Activated naive CD4-positive, alpha-beta T cell treated with Interleukin-2 at 50 U/mL for 16 hours (primary cell): ENCODE measurements at places on chromosomes 12 and 14.
A peak's percentile ranks its signal among the peaks of the same experiment; 100 is the strongest.

DNA sequence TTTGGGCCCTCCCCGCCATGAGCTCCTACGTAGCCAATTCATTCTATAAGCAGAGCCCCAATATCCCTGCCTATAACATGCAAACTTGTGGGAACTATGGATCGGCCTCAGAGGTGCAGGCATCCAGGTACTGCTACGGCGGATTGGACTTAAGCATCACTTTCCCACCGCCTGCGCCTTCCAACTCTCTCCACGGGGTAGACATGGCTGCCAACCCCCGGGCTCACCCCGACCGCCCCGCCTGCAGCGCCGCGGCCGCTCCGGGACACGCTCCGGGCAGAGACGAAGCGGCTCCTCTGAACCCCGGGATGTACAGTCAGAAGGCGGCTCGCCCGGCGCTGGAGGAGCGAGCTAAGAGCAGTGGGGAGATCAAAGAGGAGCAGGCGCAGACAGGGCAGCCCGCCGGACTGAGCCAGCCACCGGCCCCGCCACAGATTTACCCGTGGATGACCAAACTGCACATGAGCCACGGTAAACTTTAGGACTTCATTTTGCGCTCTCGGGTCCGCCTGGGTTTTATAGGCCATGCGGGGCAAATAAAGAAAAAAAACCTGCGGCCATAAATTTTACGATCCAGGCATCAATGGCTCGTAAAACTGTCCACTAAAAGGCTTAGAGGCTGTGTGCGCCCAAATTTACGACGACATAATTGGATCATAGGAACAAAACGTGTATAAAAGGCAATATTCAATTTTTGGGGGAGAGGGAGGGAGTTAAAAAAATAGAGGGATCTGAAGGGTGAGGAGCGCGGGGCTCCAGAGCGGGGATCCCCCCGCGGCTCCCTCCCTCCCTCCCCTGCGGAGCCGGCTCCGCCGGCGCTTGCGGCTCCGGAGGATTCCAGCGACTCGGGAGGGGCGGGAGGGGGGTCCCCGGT lies 493 bp downstream of the HOXC5 start:
- no peak for DNase-seq

DNA sequence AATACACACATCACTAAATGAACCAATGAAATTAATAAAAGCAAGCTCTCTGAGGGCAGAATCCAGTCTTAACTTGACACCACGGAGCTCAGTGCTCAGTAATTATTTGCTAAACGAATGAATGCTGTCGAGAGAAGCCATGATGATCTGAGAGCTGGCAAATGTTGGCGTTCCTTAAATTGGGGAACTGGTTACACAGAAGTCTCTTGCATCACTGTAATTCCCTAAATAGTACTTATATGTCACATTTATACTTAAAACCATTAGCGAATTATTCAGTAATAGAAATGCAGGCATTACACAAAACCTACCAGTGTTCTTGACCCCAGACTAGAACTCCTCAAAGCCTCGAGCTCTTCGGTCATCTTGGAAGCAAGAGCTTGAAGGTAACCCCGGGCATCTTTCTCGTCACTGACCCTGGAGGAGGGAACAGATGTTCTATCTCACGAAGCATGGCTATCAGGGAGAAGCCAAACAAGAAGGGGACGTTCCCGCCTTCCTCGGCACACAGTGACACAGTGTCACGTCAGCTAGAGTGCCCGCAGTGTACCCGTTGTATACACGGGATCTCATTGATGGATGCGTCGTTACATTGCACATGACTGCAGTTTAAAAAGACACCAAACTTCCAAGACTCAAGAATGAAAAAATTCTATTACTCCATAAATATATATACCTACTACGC lies 43.6 kb downstream of the AMN start:
- DNase-seq: no peak

- no peak for DNase-seq
Measured at GRCh38 chr14:100791348-100791735, 34.6 kb upstream of the MEG3 start.

DNA sequence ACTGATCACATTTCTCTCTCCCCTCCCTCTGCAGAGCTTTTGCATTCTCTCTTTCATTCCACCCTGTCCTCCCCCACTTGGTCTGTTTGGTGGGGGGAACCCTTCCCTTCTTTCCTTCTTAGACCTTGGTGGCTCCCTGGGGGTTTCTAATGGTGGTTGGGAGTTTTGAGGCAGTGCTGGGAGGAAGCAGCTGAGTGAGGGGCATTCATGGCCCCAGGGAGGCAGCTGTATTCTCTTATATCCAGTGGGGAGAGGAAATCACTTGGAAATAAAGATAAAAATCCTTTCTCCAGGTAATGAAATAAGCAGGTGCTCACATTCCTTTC lies 13.3 kb downstream of the NGDN start:
- no peak for DNase-seq

DNA sequence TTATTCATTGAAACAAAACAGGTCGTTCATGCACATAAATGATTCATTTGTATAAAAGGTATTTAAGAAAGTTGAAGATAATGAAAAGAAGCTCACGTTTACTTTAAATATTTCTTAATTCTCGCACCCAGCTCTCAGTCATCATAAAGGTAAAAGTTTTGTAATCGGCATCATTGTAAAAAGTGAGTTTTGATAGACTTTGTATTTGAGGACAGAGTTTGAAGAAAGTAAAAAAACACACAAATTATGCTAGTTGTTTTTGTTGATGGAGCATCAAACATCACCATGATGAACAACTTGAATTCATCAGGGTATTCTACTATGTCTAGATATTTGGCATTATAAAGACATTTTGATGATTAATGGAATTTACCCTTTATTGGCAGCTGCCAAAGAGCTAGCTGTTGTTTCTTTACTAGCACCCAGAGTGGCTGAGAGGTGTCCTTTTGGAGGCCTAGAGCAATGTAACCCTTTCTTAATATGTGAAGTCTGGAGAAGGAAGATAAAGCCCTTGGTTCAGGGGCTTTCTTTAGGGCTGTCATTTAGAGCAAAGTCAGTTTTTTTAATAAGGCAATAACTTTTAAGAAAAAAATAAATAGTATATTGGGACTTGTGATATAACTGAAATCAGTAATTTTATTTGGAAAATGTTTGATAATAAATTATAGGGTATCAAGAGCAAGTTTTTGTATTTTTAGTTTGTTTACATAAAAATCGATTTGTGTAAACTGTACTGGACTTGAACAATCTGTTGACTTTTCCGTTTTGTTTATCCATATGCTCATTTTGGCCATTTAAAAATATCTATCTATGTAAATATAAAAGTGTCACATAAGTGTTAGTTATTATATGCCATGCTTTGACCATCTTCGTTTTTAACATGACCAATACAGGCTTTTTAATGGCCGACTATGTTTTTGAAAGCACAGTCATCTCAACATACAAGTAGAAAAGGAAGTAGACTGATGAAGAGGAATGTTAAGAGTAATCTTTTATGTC lies 7.4 kb downstream of the GLRX5 start:
- no peak for DNase-seq

DNA sequence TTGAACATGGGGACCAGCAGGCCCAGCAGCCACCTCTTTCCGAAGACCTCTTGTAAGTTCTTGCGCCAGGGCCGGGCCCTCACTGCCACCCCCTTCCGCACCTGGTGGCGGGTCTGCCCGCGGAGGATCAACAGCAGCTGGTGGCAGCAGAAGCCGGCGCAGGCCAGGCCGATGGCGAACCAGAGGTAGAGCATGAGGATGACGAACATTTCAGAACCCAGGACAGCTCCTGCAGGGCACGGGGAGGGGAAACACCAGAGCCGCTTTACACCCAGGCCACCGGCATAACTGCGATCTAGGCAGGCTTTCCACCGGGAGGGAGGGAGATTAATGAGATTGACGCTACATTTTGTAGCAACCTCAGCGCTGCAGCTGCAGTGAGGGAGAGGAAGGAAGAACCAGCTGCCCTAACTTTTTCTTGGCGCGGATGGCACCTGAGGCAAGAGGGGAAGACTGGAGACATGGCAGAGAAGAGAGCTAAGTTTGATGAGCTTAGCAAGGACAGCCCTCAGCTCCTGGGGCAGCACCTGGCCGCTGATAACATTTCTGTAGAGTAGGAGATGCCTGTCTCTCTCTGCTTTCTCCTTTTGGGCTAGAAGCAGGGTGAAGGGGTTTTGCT lies 7.8 kb downstream of the ZDHHC22 start:
- peak; percentile 45 for DNase-seq

DNA sequence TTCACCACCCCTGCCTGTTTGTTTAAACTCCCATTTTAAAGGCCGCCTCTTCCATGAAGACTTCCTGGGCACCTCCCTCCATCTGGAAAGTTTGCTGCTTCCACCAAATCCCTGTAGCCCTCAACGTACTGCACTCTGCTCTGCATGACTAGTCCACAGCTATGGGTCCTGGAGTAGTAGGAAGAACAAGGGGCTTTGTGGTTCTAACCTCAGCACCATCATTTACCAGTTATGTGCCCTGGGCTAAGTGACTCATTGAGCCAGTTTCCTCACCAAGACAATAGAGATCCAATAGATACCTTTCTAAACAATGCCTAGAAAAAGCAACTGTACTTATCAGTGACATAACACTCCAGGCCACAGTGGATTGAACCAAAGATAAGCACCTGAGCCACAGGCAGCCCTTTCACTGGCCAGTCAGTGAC lies 8.5 kb upstream of the LTBP2 start:
- DNase-seq: peak; percentile 36

GRCh38 chr14:45104561-45104960 lies 20.6 kb downstream of the PRPF39 start:
- no peak for DNase-seq

GRCh38 chr12:93427779-93428564 lies 13.8 kb downstream of the UBE2N start:
- DNase-seq: no peak

DNA sequence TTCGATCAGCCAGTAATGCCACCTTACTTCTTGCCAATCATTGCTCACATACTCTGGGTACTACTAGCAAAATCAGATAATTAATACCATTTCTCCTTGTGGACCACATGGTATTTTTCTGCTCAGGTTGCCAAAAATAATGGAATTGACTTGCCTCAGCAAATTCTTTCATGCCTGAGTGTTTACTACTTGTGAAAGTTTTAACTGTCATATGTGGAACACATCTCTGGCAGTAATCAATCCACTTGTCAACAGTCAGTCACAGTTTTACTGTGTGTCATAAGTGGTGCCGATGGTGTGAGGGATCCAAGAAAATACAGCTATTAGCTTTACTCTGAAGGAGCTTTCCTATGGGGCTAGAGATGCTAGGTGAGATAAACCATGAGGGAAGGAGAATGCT lies 55.3 kb upstream of the ATF1 start:
- no peak for DNase-seq

DNA sequence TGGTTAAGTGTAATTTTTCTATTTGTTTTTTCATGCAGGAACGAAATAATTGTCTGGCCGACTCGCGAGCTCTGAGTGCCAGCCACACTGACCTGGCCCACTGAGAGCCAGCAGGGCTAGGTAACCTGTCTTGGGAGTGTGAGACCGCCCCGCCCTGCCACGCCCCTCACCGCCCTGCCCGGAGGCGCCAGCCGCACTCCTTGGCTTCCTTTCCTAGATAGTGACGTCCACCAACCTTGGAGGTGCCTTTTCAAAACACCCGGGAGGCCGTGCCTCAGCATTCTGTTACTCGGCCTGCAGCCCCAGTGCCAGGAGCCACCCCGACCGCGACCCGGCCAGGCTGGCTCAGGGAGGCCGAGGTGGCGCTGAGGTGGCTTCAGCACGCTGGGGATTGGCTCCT lies 21.7 kb downstream of the XRCC3 start:
- DNase-seq: no peak

DNA sequence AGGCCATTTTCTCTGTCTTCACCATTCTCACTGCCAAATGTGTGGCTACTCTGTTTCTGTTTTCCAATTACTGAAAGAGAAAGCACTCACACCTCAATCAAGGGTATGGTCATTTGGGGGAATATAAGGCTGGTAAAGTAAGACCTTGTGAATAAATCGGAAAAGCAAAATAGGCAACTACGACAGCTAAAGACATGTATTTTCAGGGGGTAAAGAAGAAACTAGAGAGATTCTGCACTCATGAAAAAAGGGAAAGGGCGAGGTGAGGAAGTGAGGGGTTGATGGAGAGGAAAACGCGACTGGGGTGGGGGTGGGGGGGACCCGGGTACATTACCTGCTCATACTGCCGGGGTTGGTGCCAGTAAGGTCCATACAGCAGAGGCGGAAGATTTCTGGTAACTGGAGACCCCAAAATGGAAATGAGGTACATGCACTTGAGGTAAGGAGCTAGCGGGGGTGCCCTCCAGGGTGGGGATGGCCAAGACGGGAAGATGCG lies 19.3 kb downstream of the CHD8 start:
- no peak for DNase-seq

- DNase-seq: no peak
Measured at GRCh38 chr14:92986254-92987147, 63.6 kb downstream of the CHGA start.

DNA sequence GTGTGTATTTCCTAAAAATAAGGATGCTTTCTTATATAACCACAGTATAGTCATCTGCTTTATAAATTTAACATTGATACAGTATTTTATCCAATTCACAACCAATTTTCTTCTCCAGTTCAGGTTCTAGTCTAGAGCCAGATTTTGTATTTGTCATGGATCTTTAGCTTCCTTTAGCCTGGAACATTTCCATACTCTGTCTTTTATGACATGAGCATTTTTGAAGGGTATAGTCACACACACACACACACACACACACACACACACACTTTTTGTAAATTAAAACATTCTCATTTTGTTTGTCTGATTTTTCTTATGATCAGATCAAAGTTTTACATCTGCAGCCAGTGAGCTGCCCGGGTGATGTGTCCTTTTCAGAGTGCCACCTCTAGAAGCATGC lies 25.4 kb downstream of the CGRRF1 start:
- DNase-seq: no peak

DNA sequence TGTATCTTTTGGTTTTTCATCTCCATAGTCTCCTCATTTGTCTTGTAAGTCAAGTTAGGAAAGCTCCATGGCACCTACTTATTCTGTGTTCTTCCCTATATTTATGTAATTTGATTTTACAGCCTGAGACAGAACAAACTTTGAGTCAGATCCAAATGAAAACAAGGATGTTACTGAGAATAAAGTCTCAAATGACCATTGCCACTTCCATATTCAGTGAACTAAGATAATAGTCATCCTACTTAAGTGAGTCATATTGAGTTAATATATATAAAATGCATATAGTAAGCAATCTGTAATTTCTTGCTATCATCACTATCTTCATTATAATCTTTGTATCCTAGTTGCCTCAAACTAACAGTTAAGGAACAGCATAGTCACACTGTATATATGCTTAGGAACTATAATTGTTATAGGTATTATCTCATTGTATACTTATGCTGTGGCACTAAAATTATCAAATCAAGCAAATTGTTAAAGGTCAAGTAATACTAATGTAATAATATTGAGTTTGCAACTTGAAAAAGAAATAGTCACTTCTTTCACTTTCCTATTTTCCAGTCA lies 30.8 kb downstream of the TMTC3 start:
- DNase-seq: no peak

GRCh38 chr12:117125767-117126166 lies 26.6 kb upstream of the TESC start:
- no peak for DNase-seq

GRCh38 chr14:41875116-41875515 lies 268.4 kb downstream of the LRFN5 start:
- DNase-seq: no peak
